Endothelial cell of coronary artery (primary cell): ENCODE measurements at places on chromosomes 6 and 20. TPM values are rescaled to one million over a fixed set of nuclear protein-coding genes. Genes with fewer than 3 reads are reported as not detected.

Gene CSNK2A1
- total RNA-seq: 104 and 116 TPM in 2 replicates

Gene ID4
- under 0.01 and 3.7 TPM in 2 replicates for total RNA-seq

Gene TMC2
- not detected in 2 replicates for total RNA-seq

Gene SNX21
- total RNA-seq: 13.6 and 19.0 TPM in 2 replicates

Gene PLCB4
- 1.1 and 1.8 TPM in 2 replicates for total RNA-seq

Gene C6orf132
- total RNA-seq: 0.85 TPM in 1 of 2 replicates, not detected in the other

Gene SIRPA
- 12.2 and 14.4 TPM in 2 replicates for total RNA-seq

Gene RPS6KA2
- 99.9 and 147 TPM in 2 replicates for total RNA-seq

Gene NRSN1
- not detected in 2 replicates for total RNA-seq

Gene HLA-DRA
- not detected in 2 replicates for total RNA-seq

Gene SEL1L2
- not detected in 2 replicates for total RNA-seq

Gene C6orf141
- 11.3 and 13.1 TPM in 2 replicates for total RNA-seq

Gene SOBP
- total RNA-seq: 1.2 and 2.2 TPM in 2 replicates

Gene CLPSL1
- total RNA-seq: not detected in 2 replicates

Gene CNR1
- total RNA-seq: under 0.01 and 15.1 TPM in 2 replicates

Gene ALDH5A1
- 0.27 and 0.56 TPM in 2 replicates for total RNA-seq

Gene ARG1
- total RNA-seq: not detected in 2 replicates

Gene NHLRC1
- 0.99 and 1.4 TPM in 2 replicates for total RNA-seq

Gene DEFB132
- total RNA-seq: not detected in 2 replicates

Gene TP53TG5
- total RNA-seq: not detected in 2 replicates

Gene BHLHE23
- not detected in 2 replicates for total RNA-seq

Gene SMOC2
- not detected in 2 replicates for total RNA-seq

Gene BCLAF1
- total RNA-seq: 110 and 116 TPM in 2 replicates

Gene EEF1A1
- total RNA-seq: 23,074 and 25,321 TPM in 2 replicates

Gene KCTD20
- total RNA-seq: 60.0 and 74.5 TPM in 2 replicates

Gene CFAP61
- total RNA-seq: not detected in 2 replicates

Gene HINT3
- 10.2 and 17.1 TPM in 2 replicates for total RNA-seq

Gene MOG
- total RNA-seq: not detected in 2 replicates

Gene NR2E1
- total RNA-seq: not detected in 2 replicates

Gene HMGCLL1
- under 0.01 TPM in 1 of 2 replicates, not detected in the other for total RNA-seq

Gene SULF2
- total RNA-seq: 66.4 and 77.9 TPM in 2 replicates
